Thymus (tissue), 14 donors: ENCODE measurements at places on chromosomes 5 and 9. TPM values are rescaled to one million over a fixed set of nuclear protein-coding genes. Genes with fewer than 3 reads are reported as not detected.

The PCDHGA5 gene
- 0.18 TPM for polyA plus RNA-seq

The GRIN1 gene
- 0.18 TPM for polyA plus RNA-seq

The PHF24 gene
- polyA plus RNA-seq, result 0.37 TPM

The C6 gene
- polyA plus RNA-seq, result 0.73 TPM

The AJM1 gene
- 1.8 TPM for polyA plus RNA-seq

The SLC38A9 gene
- polyA plus RNA-seq, result 18.4 TPM

The SPRY4 gene
- polyA plus RNA-seq, result 2.0 TPM

- peak; percentile 45 for DNase-seq
Observed at GRCh38 chr5:149834246-149834855, 104.2 kb downstream of the PPARGC1B start.

DNA sequence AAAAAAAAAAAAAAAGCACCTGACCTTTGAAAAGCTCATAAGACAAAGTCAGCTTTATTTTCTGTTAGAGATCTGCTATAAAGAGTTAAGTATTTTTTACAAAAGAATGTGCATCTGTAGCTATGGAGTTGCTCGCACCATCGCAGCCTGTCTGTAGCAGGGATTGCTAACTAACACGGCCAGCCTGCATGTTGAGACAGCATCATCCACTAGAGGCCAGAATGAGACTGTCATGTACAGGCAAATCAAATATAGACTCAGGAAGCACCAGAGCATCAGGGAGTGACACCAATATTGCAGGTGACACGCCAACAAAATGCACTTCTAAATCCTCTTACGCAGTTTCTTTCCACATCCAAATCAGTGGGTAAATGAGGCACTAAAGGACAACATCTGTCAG is 136.3 kb upstream of the RASEF start:
- DNase-seq, result no peak

DNA sequence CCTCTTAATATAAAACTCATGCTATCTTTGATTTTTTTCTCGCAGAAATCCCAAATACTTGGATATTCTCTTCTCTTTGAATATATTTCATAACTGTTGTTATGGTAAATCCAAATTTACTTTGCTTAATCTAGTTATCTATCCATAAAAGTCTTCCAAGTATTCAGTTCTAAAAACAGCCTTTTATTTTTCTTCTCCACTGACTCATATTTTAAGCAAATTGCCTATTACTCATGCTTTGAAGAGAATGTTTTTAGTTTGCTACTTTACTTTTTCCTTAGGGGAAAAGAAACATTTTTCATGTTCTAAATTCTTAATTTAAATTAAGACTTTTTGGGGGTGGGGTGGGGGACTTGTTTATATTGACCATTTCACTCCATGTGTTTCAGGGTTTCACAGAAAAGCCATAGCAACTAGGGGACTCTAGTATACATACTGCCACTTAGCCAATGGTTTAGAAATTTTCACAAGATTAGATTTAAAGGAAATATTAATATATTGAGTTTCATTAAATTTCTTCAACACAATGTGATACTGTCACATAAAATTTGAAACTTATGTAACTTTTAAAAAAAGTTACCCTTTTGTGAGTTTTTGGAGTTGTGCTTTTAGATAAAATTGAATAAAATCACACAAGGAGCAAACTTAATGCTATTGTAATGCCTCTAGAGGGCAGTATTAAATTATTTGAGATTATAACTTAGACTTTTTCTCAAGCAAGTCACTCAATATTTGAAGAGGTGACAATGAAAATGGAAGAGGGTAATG is 545.8 kb upstream of the ARRDC3 start:
- DNase-seq, result no peak

GRCh38 chr9:14180093-14180959 is 133.6 kb downstream of the NFIB start:
- DNase-seq, result no peak

DNA sequence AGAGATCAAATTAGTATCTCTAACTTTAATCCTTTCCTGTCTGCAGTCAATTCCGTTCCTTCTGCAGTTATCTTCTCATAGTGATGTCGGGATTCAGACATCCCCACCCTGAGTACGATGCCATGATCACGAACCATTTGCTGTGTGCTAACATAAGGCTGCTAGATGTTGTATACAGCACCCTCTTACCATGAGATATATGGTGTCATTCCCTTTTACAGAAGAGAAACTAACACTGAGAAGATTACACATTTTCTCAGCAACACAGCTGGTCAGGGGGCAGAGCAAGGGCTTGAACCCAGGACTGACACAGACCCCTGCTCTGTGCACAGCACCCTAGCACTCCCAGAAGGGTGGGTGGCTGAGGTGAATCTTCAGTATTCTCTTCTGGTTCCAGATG is 46.9 kb upstream of the HSD17B4 start:
- no peak for DNase-seq

DNA sequence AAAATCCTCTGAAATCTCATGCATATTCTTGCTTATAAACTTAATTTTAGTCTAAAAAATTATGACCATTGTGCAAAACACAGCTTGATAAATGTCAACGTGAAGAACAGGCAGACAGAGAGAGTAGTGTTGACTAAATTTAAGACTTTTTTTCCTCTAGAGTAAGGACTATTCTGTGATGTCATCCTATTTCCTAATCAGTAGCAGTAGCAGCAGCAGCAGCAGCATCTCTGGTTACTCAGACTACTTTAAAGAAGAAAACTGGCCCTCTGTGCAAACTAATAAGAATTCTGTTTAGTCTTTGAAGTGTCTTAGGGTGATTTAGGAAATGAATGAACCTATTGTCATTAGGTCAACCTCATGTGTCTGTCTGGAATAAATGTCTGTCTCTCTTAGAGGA is 403.0 kb downstream of the HINT1 start:
- DNase-seq, result no peak
